IPS DF 6.9 (cell line): ENCODE measurements at places on chromosomes 5 and 9.

- no peak for DNase-seq
These were observed 21.1 kb downstream of the PITX1 start for GRCh38 chr5:135012951-135013391.

GRCh38 chr5:96881511-96882115 lies 5.3 kb downstream of the ERAP2 start:
- DNase-seq, result no peak

GRCh38 chr5:138956801-138957200 lies 81.7 kb upstream of the LRRTM2 start:
- no peak for DNase-seq

- DNase-seq, result no peak
These were observed 2.2 kb upstream of the CEL start for GRCh38 chr9:133059623-133060022.

DNA sequence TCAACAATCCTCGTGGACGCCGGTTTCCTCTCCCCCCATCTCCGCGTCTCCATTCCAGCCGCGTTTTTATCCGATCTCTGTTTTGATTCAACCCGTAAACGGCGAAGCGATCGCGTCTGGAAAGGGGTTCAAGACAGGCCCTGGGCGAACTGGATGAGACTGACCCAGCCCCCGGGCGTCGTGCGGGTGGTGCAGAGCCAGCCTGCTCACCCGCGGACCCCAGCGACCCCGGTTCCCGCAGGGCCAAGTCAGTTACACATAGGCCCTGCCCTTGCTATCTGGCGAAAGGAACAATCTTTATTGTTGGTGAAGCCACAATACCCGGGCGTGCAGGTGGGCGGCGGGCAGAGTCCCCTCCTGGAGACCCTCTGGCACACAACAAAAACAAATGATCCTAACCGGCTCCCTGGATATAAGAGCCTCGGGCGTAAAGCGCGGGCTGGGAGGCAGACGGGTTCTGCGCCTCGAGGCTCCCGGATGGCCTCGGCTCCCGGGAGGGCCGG lies 1.8 kb downstream of the TLX3 start:
- no peak for DNase-seq

DNA sequence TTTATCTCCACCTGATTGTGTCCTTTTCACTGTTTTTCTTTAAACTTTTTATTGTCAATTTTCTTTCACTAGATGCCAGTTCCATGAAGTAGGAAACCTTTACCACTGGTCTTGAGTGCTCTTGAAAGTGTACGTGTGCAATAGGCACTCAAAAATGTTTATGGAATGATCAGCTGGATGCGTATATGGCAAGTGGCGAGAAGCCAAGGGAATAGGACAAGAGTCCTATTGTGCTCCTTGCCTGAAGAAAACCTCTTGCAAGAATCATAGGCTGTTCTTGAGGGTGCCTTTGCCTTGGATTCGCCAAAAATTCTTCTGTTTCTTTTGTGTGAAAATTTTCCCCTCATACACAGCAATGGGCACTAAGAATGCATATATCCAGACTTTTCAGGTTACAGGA lies 97.7 kb downstream of the GHR start:
- DNase-seq, result no peak

- DNase-seq, result no peak
These were observed 301.0 kb upstream of the VLDLR start for GRCh38 chr9:2320632-2321031.

- no peak for DNase-seq
These were observed 74.4 kb upstream of the RUSC2 start for GRCh38 chr9:35415402-35416097.
